Activated CD4-positive, alpha-beta T cell treated with anti-CD3 and anti-CD28 coated beads, Interleukin-2, amount 50 U/mL, for 24 hours (primary cell): ENCODE measurements at places on chromosomes 2 and 18.
A peak's percentile ranks its signal among the peaks of the same experiment; 100 is the strongest.

GRCh38 chr2:1603521-1603920 is 140.8 kb downstream of the PXDN start:
- no peak for DNase-seq

GRCh38 chr2:254241-254640 is 9.6 kb downstream of the SH3YL1 start:
- DNase-seq = no peak

GRCh38 chr2:18991177-18992168 is 366.9 kb downstream of the OSR1 start:
- no peak for DNase-seq

DNA sequence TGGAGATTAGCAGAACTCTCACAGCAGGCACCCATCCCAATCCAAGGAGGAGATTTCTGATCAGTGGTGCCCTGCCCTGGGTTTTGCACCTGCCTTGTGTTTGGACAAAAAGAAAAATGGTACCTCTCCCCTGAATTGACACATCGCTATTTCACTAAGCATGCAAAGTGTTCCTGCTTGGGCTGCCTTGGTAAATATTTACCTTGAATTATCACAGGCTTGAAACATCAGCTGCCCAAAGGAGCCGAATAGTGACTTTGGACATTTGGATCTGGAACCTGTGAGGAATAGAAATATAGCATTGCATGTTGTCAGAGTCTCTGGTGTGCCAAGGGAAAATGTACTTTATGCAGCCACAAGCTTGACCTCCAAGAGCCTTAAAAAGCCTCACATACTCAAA is 926.4 kb upstream of the FANCL start:
- DNase-seq = no peak

- DNase-seq = no peak
Measured at GRCh38 chr2:19785447-19785846, 116.3 kb downstream of the TTC32 start.

GRCh38 chr2:113136828-113137775 is 9.7 kb downstream of the IL1RN start:
- no peak for DNase-seq

GRCh38 chr2:54103454-54104314 is 11.7 kb upstream of the ACYP2 start:
- peak; percentile 7 for DNase-seq

- no peak for DNase-seq
Measured at GRCh38 chr2:216949700-216950413, 90.0 kb upstream of the TNP1 start.

DNA sequence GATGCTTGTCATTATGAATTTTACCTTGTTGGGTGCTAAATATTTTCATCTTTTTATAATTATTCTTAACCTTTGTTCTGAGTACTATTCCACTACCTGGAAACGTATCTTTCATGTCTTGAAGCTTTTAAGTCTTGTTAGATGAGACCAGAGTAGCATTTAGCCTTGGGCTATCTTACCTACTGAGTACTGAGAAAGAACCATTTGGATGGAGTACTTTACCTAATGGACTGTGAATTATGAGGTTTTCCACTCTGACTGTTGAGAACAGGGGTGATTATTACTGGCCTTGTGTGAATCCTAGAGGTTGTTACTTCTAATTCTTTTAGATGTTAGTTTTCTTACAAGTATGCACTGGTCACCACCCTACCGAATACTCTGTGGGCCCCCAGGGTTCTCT is 63.5 kb downstream of the CCDC102B start:
- no peak for DNase-seq

DNA sequence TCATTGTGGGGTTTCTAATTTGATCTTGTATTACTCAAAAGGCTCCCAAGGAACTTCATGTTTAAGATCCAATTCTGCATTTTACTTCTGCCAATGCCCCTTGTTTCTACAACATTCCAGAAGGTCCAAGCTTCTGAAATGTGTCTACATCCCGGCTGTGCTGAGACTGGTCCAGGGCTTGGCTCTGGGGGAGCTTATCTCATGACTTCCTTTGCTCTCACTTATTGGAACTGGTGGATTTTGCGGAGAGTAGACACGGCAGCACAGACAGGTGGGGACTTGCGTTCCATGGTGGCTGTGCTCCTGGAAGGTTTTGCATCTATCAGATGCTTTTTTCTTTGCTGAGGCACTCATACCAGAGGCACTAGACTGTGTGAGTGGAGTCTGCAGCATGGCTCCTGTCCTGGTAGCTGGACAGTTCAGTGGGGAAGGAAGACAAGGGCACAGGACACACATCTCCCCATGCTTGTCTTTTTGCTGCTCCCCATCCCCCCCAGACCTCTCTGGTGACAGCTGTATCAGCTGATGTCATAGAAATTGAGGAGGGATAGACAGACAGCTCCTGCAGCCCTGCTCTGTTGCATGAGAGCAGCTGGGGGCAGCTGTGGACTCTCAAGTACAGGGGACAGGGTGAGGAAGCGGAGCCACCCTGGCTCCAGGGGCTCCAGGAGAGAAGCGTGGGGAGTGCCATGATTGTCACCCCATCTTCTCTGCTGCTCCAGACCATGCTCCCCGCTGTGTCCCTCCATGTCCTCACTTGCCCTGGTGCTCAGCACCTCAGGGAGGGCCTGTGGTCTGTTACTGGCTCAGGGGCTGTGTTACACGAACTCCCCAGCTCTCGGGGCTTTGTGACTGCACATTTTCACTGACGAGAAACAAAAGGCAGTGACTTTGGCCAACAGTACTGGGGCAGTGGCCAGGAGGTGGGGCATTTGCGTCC is 46.0 kb downstream of the ACAA2 start:
- no peak for DNase-seq

DNA sequence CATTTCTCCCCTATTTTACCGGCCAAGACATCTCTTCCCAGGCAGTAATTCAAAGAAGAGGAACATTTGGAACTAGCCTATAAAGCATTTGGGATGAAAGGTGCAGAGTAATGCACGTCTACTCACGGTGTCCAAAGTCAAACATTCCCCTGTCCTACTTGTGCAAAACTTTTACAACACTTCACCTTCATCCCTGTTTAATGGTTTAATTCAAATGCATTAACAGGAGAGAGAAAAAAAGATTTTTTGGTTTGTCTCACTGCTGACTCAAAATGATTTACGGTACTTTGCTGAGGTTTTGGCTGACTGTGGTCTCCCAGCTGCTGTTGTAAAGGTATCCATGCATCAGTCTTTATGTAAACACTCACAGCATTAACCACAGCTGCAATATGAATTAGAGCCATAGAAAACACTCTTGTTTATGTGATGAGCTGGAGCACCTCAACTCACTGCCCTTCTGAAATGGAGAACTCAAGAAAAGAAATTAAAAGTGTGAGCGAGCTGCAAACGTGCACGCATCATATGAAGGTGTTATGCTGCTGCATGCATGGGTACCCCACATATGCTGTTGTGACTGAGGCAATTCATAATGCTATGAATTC is 220.5 kb downstream of the PIEZO2 start:
- DNase-seq = no peak

- no peak for DNase-seq
Measured at GRCh38 chr2:74548285-74548899, 5.3 kb downstream of the LOXL3 start.

DNA sequence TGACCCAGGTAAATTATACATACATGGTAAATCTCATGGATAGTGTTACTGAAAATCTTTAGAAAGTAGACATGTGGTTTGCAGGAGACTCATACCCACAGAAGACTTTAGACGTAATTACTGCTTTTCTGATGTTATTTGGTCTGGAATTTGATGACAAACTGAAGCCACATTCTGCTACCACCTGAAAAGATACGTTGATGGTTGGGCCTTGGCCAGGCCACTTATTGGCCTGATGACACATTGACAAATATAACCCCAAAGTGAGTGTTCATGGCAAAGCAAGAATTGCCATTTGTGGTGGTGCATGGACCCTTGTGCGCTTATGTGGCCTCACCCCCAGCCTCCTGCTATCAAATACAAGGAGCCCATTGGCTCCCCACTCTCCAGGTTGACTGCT is 155.6 kb downstream of the METTL4 start:
- DNase-seq = no peak

DNA sequence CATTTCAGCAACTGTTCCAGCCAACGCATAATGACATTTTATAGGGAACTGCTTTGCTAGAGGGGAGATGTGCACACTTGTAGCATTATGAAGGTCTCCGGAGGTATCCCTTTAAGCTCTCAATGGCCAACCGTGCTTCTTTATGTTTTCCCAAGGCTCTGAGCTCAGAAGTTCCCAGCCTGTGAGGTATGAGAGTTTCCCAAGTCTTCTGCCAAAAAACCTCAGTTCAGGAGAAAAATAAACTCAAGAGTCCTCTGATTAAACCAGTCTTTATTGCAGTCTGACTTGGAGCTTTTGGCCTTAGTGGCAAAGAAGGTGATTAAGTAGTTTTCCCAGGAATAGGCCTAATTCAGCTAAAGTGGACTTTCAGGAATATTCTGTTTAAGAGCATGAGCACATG is 35.4 kb upstream of the ZNF532 start:
- DNase-seq = no peak

GRCh38 chr18:39039813-39040212 is 1474.2 kb upstream of the CELF4 start:
- DNase-seq = no peak

DNA sequence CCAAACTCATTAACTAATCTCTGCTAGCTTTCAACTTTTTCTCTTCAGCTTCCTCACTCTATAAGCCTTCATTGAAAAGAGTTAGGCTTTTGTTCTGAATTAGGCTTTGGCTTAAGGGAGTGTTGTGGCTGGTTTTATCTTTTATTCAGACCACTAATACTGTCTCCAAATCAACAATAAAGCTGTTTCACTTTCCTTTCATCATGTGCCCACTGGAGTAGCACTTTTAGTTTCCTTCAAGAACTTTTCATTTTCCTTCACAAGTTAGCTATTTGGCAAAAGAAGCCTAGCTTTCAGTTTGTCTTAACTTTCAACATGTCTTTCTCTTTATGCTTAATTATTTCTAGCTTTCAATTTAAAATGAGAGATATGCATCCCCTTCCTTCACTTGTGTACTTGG is 271.7 kb upstream of the FSIP2 start:
- no peak for DNase-seq

- no peak for DNase-seq
Measured at GRCh38 chr2:224302952-224303351, 99.0 kb downstream of the FAM124B start.

DNA sequence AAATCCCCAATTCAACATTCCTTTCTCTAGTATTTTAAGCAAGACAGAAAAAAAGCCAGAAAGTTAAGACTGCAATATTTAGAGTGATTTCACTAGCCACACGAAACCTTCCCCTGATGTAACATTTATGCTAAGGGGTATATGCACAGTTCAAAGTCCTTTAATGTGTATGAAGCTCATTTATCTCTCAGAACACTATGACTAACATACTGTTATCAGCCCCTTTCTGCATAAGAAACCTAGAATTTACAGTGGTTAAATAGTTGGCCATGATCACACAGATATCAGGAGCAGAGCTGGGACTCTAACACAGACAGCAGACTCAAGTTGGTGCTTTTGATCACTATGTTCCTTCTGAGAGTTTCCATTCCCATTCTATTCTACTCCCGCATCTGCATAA is 185.5 kb downstream of the CDH2 start:
- DNase-seq = no peak

DNA sequence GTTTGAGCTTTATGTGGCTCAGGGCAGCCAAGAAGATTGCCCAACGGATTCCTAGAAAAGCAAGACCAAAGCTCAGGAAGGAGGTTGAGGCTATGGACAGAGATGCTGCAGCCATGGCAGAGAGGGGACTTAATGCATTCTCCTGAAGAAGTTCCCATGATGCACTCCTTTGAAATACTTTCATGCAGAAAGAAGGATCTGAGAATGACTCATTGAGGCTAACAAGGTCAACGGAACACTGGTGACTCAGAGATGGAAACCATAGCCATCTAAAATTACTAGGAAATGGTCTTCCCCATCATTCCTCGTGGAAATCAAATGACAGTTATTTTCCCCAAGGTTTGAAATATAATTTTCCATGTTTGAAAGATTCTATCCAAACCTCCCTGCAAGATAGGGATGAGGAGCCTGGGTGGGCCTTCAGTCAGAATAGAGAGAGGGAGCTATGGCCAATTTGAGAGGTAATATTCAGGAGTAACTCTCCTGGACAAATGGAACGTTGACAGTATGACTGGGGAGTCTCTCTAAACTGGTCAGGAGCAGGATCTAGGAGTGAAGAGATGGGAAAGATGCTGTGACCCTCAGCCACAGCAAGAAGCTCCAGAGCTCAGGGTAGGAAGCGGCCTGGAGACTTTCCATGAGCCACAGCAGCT is 63.0 kb downstream of the REEP1 start:
- DNase-seq = no peak

- DNase-seq = no peak
Measured at GRCh38 chr2:20647738-20648137, 3.2 kb downstream of the HS1BP3 start.

- no peak for DNase-seq
Measured at GRCh38 chr2:195451160-195451559, 205.9 kb upstream of the SLC39A10 start.

GRCh38 chr18:61360404-61361383 is 27.5 kb downstream of the CDH20 start:
- DNase-seq = no peak

DNA sequence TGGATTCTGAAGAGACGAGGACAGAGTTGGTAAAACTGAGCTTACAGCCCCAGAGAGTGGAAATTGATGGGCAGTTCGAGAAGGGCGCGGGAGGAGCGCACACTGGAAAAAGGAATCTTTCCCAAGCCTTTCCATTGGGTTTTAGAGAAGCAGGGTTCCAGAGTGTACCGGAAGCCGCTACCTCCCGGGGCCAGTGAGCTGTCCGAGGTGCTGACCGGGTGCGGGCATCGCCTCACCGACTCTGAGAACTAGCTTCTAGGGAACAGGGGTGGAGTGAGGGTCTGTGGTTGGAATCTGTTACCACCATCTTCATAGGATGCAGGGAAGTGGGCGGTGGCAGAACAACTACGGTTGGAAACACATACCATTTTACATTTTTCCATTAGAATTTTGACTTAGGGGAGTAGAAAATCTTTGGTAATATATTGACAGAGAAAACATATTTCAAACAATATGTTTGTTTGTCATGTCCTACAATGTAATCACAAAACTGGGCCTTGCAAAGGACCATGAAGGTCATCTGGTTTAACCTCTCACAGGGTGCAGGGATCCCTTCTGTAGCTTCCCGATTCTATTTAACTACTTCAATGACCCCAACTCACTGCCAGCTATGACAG is 724 bp downstream of the NMS start:
- DNase-seq = no peak

DNA sequence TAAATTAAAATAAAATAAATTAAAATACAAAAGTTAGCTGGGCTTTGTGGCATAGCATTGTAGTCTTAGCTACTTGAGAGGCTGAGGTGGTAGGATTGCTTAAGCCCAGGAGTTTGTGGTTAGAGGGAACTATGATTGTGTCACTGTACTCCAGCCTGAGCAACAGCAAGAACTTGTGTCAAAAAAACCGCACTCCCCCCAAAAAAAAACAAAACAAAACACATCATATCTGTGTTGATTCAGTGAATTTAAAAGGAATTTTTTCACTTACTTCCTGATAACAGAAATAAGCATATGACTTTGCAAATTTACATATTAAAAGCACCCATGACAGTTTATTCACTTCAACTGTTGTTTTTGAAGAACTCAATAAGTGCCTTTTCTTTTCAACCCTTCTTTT is 68.1 kb upstream of the PELI1 start:
- DNase-seq = no peak

- no peak for DNase-seq
Measured at GRCh38 chr2:147374423-147374811, 470.4 kb upstream of the ACVR2A start.
